ENCODE measurements at places on chromosomes 4 and X.
A peak's percentile ranks its signal among the peaks of the same experiment; 100 is the strongest.

GRCh38 chrX:21865436-21865835, 9.6 kb downstream of the YY2 start:
- DNase-seq = no peak

DNA sequence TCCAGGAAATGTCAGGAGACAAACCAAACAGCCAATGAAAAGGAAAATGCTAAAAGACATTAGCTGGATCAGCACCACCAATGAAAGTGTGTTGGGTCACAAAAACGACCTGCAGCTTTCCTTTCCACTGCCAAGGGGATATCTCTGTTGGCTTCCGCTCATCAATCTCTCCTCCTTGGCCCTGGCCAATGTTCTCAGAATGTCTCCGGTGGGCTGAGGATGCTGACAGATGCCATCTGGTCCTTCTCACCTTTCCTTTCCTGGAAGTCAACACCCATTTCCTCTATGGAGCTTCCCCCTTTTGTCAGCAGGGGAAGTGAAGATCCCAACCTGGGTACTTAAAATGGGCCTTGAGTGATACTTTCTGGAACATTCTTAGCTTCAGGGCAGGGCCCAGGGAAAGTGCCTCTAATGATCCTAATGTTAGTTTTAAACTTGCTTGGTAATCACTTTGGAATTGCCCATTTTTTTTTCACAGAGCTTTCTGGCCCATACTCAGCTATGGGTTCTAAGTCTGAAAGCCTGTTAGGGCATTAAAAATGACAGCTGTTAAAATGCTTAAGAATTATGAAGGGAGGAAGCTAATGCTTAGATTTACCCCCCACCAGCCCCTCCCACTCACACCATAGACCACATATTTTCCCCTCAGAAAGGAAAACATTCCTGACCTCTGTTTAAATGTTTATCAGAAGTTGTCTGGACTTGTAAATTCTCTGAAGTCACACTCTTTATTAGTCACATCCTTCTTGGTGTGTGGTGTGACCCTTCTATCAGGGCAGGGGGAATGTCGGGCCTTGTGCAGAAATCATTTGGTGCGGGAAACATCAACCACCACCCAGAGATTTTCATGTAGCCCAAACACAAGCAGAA, 29.2 kb downstream of the IGFBP7 start:
- no peak for DNase-seq

DNA sequence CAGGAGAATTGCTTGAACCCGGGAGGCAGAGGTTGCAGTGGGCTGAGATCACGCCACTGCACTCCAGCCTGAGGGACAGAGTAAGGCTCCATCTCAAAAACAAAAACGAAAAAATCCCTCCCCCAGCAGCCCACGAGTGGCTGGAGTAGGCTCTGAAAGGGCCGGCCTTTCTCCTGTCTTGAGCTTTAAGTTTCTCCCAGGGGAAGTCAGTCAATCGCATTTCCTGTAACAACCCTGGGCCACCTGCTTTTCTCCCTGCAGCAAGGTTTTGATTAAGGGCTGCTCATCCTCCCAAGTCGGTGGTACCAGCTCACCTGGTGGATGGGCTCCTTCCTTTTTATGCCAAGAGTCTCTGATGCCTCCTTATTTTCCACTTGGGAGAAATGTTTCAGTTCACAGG, 2.0 kb upstream of the NYX start:
- DNase-seq = no peak

- DNase-seq = no peak
These were observed 26.2 kb upstream of the RHOH start for GRCh38 chr4:40170588-40170987.

- DNase-seq = no peak
These were observed 117.7 kb upstream of the PRPS2 start for GRCh38 chrX:12673487-12673886.

DNA sequence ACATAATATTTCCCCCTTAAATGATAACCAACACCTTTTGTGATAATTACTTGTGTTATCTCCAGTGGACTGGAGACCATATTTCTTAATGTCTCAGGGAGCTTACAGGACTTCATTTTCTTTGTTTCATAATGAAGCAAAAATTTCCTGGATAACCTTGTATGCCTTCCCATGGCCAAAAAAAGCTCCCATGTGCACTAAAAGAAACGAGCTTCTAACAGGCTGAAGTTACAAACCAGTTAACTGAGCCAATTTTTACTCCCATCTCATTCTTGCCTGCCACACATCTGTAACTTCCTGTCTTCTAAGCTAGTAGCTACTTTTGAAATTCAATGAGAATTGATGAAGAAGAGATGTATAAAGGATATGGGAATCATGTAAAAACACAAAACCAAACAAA, 32.8 kb downstream of the GATB start:
- DNase-seq = no peak

DNA sequence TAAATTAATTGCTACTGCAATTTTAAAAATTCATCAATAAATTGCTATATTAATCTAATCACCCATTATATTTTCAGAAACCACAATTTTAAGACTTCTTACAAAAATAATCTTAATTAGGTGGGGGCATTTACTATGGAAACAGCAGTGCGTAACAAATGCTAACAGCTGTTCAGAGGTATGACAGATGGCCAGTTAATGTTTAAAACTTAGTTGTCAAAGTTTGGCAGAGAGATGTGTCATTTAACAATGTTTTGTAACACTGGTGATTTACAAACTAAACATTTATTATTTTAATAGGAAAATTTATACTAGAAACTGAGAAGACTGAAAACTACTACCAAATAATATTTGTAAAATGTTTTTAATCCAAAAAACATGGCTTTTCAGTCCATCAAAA, 85.2 kb upstream of the GPR34 start:
- DNase-seq = no peak

DNA sequence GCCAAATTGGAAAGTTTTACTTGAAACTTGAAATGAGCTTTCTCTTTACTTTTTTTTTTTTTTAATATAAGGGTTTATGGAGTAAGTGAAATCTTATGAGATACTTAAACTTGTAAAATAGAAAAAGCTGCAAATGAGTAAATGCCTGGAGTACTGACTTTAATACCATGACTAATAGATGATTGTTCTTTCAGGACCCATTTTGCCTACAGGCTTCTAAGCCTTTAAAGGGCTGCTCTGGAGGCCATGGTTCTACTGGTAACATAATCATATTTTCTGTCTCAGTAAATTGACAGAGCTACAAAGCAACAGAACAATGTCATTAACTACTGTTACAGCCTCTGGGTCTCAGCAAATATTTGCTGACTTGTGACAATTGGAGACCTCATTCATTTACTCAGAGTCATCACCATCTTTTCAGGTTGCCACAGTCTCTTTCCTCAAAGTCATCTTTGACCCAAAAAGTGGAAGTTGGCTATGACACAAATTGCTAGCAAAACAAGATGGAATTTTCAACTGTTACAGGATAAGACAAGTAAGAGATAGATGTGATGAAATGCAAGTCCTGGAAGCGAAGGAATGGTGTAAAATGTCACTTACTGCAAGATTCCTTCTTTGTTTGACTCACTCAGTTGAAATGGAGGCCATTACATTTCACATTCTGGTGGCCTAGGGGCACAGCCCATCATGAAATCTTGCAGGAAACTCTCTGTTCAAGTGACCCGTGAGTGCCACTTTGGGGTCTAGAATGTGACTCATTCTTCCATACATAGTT, 132.7 kb downstream of the BTC start:
- no peak for DNase-seq

GRCh38 chr4:3074846-3075651, 568 bp downstream of the HTT start:
- peak; percentile 70 for DNase-seq

GRCh38 chr4:5969336-5969735, 48.9 kb downstream of the C4orf50 start:
- DNase-seq = no peak

- peak; percentile 35 for DNase-seq
These were observed 31.7 kb downstream of the GAB3 start for GRCh38 chrX:154719132-154719675.

GRCh38 chr4:76957004-76957738, 7.6 kb downstream of the SEPTIN11 start:
- DNase-seq = no peak

- DNase-seq = no peak
These were observed 472.5 kb downstream of the PCDH10 start for GRCh38 chr4:133621628-133622027.

DNA sequence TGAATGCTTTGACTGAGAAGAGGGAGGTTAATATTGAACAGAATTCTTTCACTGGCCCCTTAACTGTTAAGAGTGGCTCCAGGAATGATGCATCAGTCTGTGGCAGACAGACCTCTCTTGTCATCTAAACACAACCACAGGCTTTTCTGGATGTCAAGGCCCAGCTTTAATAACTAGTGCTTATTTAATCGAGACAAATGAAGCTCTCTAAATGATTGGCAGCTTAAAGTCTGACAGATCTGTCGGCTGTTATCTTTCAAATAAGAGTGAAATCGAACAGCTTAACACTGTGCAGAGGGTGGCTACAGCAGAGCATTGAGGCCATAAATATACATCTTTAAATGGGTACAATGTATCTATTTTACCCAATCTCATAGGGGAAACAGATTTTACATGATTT, 500.8 kb upstream of the PABPC4L start:
- DNase-seq = no peak

Data from activated T-cell treated with anti-CD3 and anti-CD28 coated beads, Interleukin-2, amount 50 U/mL, for 48 hours (primary cell).